ENCODE measurements at places on chromosomes 16 and 17. TPM values are rescaled to one million over a fixed set of nuclear protein-coding genes. Genes with fewer than 3 reads are reported as not detected.

GRCh38 chr17:67862614-67863217 is 37.4 kb downstream of the BPTF start:
- no peak for ATAC-seq

GRCh38 chr16:31032736-31033708 is at the start of gene STX4:
TSS of gene STX4 (plus strand) at chr16:31033558. CDS start at chr16:31033806, 248 bp downstream.
- peak; percentile 92 for ATAC-seq

- ATAC-seq, result no peak
Observed at GRCh38 chr16:11211061-11211976, 44.7 kb downstream of the SOCS1 start.

DNA sequence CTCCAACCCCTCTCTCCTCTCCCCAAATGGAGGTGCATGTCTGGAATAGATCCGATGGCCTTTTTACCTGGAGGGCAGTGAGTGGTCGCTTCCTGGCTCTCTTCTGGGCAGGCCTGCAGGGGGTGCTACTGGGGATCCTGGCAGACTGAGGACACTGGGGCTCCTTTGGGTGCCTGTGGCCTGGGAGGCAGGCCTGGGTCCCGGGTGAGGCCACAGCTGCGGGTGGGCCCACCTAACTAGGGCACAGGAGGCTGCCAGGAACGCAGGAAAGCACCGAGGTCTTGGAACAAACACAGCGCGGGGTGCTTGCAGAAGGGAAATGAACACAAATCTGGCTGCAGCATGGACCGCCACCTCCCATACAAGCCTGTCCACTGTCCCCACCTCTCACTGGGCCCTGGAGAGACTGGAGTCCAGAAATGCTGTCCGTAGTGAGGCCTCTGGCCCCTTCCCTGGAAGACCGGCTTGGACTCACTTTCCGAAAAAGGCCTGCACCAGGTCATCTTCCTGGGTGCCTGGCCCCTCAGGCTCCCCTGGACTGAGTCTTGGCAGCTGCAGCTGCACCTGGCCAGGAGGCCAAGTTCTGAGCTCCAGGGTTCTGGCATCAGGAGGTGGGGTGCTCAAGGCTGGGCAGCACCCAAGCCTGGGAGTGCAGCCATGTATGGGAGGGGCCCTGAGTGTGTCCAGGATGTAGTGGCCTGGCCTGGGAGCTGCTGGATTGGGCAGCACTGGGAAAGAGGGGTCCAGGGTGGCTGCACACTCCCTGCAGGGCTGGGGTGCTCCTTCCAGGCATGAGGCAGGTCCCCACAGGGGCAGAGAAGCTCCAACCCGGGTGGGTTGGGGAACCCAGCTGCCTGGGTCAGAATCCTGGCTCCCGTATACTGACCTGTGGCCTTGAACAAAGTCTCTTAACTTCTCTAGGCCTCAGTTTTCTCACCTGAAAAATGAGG is 195.1 kb downstream of the IRF8 start:
- ATAC-seq, result no peak

DNA sequence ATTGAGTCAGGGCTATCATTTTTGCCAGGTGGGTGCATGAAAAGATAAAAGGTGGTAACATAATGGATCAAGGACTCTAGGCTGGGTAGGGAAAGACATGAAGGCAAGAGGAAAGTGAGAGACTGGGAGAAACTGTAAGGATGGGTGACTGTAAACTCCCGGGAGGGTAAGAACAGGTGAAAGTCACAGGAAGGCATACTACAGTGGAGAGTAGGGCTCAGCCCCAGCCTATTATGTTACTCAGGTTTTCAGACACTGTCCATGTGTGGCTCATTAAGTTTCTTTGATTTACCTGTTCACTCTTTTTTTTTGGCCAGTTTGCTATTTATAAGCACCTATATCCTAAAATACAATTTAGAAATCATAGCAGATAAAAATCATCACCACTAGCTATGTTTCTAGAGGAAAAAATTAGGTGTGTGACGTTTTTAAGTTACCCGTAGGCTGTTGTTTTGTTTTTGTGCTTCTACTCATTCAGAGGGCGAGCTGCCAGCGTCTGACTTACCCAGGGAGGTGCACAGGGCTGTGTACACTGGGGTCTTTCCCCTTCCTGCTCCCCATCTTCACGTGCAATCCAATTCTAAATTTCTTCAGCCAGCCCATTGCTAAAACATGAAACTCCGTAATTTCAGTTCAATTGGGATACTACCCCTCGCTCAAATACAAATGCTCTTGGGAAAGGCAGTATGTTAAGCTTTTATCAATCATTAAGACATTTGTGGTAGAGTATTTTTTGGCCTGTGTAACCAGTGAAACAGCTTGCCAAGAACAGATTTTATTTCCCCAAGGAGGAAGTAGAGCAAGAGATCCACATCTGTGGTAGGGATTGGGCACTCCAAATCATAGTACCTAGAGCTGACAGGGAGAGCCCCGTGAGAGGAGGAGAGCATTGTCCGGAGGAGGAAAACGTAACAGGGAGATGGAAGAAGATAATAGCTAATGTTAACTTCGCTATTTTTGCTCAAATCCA is 21.7 kb upstream of the VWA3A start:
- peak; percentile 46 for ATAC-seq

- ATAC-seq, result no peak
Observed at GRCh38 chr16:76386784-76387183, 109.6 kb downstream of the CNTNAP4 start.

The DNAI2 gene
- total RNA-seq, result not detected

All from esophagus mucosa (tissue), 1 donor.